Activated T-helper 1 cell treated with anti-CD3 and anti-CD28 coated beads, Interleukin-2, amount 50 U/mL, for 16 hours (primary cell): ENCODE measurements at places on chromosomes 6 and 20.

- no peak for DNase-seq
These were observed 104.6 kb downstream of the DLL1 start for GRCh38 chr6:170186006-170186935.

DNA sequence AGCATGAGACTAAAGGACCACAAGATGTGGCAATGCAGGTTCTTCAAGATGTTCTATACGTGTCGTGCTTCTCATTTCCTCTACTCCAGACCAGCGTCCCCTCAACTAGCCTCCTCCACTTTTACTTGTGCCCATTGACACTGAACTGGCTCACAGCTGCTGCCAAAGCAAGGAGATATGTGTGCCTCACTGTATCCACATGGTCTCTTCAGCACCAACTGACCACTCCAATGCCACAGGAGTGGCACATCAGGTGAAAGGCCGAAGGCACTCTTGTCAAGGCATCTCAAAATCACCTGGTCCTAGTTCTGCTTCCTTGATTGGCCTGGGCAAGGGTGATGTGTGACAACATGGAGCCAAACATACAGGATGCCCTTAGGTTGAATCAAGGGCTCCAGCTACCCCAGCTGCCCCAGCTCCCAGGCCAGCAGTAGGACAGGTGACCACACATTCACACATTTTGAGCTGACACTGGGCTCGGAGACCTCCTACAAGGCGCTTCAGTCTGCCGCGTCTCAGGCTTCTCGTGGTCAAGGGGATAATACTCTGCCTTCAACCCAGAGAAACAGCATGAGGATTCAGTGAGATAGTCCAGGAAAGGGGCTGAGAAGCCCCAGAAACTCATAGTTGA is 205.2 kb upstream of the CDH4 start:
- DNase-seq = no peak

DNA sequence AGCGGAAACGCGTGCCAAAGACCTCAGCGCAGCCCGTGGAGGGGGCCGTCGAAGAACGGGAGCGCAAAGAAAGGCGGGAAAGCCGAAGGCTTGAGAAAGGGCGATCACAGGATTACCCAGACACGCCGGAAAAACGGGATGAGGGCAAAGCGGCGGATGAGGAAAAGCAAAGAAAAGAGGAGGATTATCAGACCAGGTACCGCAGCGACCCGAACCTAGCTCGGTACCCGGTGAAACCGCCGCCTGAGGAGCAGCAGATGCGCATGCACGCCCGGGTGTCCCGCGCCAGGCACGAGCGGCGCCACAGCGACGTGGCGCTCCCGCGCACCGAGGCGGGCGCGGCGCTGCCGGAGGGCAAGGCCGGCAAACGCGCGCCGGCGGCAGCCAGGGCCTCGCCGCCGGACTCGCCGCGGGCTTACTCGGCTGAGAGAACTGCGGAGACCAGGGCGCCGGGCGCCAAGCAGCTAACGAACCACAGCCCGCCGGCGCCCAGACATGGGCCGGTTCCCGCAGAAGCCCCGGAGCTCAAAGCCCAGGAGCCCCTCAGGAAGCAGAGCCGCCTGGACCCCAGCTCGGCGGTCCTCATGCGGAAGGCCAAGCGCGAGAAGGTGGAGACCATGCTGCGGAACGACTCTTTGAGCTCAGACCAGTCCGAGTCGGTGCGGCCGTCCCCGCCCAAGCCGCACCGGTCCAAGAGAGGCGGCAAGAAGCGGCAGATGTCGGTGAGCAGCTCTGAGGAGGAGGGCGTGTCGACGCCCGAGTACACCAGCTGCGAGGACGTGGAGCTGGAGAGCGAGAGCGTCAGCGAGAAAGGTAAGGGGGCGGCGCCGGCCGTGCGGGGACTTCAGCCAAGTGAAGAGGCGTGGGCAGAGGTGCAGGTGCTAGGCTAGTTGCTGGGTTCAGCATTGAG is 296.2 kb downstream of the RIMS1 start:
- no peak for DNase-seq

DNA sequence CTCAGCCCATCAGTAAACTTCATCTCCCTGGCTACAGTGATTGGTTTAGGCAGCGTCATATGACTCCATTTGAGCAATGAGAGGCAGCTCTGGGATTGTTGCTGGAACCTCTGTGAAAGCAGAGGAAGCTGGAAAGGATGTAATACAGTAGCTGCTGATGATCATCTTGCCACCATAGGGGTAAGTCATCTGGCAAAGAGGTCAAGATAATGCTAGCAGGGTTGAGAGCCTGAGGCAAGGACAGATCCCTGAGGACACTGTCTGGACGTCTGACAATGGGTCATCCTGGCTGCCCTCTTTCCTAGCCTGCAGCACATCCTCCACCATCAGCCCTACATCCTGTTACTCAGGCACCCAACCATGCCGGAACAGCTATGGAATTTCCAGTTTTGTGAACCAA is 25.5 kb upstream of the FKBP1A start:
- DNase-seq = no peak

DNA sequence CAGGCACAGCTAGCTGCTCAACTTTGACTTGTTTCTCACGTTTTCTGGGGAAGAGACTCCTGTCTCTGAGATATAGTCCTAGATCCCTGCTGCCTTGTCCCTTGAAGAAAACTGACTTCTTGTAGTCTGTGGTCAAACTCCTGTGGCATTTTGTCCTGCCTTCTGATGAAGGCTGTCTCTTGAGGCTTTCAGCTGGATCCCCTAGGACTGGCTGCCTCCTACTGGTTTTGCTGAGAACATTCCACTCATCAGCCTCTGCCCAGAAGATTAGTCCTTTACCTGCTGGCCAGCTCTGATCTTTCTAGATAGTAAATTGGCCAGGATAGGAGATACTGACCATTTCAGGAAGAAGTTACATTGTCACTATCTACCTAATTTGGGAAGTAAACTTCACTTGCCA is 71.9 kb upstream of the CNR1 start:
- DNase-seq = no peak

DNA sequence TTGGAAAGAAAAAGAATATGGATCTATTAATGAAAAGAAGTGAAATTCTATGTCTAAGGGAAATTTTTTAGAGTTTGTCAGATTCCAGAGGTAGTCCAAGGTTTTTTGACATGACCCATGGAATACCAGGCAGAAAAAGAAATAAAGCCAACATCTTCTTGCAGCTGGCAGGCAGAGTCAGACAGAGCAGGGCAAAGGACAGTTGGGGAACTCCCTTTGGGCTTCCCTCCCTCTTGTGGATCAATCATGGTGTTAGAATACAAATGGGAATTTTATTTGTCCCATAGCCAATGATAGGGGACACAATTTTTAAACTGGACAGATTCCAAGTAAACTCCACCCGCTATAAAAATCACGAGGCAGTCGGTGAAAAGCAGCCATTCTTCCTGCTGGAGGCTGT is 92.1 kb upstream of the TAB2 start:
- no peak for DNase-seq

DNA sequence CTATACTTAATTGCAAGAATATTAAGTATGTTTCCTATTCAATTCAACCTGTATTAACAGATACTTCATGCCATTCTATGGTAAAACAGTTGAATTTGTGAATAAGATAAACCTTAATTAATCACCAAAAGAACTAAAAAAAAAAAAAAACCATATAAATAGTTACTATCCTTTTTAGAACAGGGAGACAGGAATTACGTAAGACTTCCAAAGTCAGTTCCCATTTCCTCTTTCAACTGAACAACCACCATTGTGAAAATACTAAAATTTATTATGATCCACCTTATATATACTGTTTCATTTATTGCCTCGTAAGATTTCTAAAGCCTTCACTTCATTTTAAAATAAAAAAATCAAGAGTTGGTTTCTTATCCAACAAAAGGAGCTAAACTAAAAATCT is 9.4 kb downstream of the CCNC start:
- no peak for DNase-seq

GRCh38 chr6:108268845-108269244 is 8.0 kb upstream of the SNX3 start:
- DNase-seq = no peak

- no peak for DNase-seq
These were observed 317.3 kb downstream of the DOK5 start for GRCh38 chr20:54792688-54793087.

- no peak for DNase-seq
These were observed 3.4 kb upstream of the ZNF133 start for GRCh38 chr20:18284805-18285533.

DNA sequence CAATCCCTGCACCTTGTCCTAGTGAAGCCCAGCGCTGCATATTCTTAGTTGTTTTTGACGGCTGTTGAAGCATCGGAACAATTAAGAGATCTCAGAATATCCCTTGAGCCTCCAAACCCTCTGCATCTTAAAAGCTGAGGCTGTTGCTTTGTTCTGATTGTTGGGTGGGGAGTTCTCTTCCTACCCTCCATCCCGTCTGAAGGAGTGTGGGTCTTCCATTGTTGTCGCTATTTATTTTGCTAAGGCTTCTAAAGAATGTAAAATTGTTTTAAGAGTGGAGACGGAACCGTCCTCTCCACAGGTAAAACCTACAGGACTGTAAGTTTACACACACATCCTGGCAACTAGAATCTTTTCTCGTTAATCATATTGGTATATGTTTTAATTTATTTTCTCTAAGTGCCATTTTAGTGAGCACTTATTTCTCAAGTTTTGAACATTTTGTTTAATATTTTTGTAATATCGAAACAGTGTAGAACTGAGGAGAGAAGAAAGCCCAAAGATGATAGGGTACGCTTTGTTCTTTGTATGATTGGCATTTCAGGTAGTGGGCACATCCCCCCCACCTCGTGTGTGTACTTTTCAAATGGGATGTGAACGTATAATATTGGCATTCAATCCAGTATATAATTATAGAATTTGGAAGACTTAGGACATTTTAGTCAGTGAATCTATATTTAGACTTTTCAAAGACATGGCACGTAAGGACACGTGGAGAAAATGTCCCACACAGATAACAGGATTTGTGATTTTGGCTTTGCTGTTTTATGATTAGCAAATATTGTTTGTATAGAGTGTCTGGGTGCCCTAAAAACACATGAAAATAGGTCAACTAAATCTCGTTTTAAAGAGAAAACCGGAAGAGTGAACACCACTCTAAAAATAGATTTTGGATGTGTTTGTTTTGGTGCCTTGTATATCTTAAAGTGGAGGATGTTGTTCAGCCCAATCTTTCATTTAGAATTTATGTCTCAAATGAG is 1.3 kb downstream of the RNF146 start:
- no peak for DNase-seq

GRCh38 chr6:11264100-11264499 is 31.6 kb upstream of the NEDD9 start:
- no peak for DNase-seq

GRCh38 chr6:18016698-18017097 is 29.3 kb upstream of the KIF13A start:
- no peak for DNase-seq

GRCh38 chr6:679282-679681 is 13.7 kb downstream of the EXOC2 start:
- DNase-seq = no peak

GRCh38 chr6:45555981-45556771 is 178.4 kb upstream of the SUPT3H start:
- no peak for DNase-seq

- DNase-seq = no peak
These were observed 4.5 kb upstream of the TCEA2 start for GRCh38 chr20:64058536-64058935.

GRCh38 chr6:170006900-170007467 is 255.6 kb downstream of the ERMARD start:
- DNase-seq = no peak

DNA sequence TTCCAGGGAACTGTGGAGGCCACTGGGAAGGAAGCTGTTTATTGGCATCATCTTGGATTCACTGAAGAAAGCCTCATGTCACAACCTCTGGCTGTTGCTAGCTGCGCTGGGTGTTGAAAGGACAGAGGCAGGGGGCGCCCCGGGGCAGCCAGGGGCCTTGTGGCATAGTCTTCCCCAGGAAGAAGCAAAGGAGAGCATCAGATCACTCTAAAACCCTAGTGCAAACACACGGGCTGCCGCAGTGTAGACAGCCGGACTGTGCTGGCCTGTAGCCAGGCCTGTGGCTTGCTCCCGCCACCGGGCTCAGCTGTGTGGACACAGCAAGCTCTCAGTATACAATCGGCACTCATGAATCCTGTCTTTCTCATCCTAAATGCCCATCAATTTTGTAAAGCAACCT is 23.8 kb upstream of the SMOC2 start:
- DNase-seq = no peak

DNA sequence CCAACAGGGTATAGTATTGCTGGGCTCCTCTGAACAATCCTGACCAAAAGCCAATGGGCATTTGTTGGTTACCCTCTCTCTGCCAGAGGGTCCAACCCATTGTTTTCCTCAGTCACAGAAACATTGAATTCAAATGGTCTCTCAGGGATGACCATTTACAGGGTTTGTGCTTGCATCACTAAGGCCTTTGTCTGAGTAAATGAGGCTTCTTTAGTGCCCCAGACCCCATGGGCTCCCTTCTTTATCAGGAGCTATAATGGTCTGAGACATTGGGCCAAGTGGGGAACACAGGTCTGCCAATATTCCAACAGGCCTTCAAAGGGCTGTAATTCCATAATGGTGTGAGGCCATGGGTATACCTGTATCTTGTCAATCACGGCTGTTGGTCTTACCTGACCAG is 27.1 kb downstream of the GSTA2 start:
- no peak for DNase-seq

DNA sequence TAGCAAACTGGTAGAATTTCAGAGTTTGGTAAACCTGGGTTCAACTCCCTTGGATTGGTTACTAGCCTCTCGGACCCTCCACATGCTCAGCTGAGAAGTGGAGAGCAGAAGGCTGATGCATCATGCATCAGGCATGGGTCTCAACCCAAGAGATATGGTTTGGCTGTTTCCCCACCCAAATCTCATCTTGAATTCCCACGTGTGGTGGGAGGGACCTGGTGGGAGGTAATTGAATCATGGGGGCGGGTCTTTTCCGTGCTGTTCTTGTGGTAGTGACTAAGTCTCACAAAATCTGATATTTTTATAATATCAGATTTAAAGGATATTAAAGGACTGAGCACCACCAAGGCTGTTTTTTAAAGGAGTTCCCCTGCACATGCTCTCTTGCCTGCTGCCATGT is 75.1 kb downstream of the PPP1R3G start:
- DNase-seq = no peak

GRCh38 chr6:136611133-136611532 is 60.9 kb upstream of the MAP7 start:
- DNase-seq = no peak

GRCh38 chr6:159282421-159282820 is 113.2 kb downstream of the FNDC1 start:
- DNase-seq = no peak

DNA sequence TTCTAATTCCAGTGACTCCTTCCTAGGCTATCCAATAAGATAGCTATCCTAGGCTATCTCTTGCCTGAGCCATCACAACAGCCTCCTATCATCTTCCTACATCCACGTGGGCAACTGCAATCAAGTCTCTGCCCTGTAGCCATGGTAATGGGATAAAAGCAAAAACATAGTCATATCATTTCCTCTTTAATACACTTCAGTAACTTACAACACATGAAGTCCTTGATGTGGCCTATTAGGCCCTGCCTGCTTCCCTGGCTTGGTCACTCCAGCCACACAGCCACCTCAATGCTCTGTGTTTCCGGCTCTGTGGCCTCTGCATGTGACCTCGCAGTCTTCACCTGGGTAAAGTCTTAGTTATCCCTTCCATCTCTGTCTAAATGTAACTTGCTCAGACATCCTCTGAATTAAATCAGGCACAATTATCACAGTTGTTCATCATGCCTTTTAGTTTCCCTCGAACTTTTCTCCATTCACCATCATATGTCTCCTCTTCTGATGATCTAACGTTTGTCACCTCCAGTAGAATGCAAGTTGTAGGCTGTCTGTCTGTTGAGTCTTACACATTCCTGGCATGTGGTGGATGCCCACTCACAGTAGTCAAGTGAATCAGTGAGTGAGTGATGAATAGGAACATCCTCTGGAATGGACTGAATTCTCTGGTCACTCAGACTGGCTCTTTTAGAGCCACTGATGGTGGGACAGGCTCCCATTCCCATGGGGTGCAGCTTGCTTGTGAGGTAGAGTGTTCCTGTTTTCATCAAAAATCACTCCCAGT is 229.4 kb downstream of the TBC1D7 start:
- DNase-seq = no peak
